ENCODE measurements at places on chromosomes 11 and 22. TPM values are rescaled to one million over a fixed set of nuclear protein-coding genes. Genes with fewer than 3 reads are reported as not detected.

CDPF1 gene
- total RNA-seq, result 8.1 TPM

TRMT112 gene
- total RNA-seq, result 67.5 TPM

FBLN1 gene
- total RNA-seq, result 114 TPM

CRYBA4 gene
- total RNA-seq, result not detected

IGSF9B gene
- 4.4 TPM for total RNA-seq

ENTHD1 gene
- total RNA-seq, result not detected

LMO1 gene
- total RNA-seq, result not detected

LRRC74B gene
- 0.18 TPM for total RNA-seq

MAFF gene
- 18.0 TPM for total RNA-seq

USP2 gene
- total RNA-seq, result 63.6 TPM

Data from left colon (tissue), 2 donors.